ENCODE measurements at places on chromosomes 2 and 18. TPM values are rescaled to one million over a fixed set of nuclear protein-coding genes. Genes with fewer than 3 reads are reported as not detected.

ABCB11 gene
- total RNA-seq, result not detected

NPHP1 gene
- 5.6 TPM for total RNA-seq

PLGLB1 gene
- not detected for total RNA-seq

SLC23A3 gene
- 1.7 TPM for total RNA-seq

TCF7L1 gene
- 2.3 TPM for total RNA-seq

ABCG5 gene
- not detected for total RNA-seq

ADAM17 gene
- 80.1 TPM for total RNA-seq

NDC80 gene
- total RNA-seq, result 45.1 TPM

HOXD8 gene
- 0.85 TPM for total RNA-seq

All from regular cardiac myocyte (primary cell).